ENCODE measurements at places on chromosomes 3 and 15.

DNA sequence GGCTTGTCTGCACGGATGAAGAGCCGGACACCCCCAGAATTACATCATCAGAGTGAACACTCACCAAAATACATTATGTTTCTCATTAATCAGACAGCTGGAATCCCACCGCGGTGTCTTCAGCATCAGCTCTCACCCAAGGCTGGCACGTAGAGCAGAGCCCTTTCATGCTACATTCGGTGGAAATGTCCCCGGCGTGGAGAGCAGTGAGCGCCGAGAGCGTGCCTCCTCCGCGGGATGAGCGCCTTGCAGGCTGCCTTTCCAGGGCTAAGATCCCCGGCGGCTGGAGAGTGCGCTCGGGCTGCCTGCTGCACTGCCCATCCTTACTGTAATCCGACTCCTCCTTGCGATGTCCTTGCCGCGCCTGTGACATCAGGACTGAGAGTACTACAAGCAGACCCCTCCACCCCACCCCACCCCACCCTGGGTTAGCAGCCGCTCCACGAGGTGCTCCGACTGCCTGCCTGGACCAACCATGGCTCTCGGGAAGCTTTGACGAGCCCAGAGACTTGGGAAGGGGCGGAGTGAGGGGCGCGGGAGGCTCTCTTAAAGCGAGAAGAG lies at the start of gene ZNF385D:
ZNF385D (minus strand) TSS at position 380 of the 561 bp plus-strand sequence; CDS start at position 86, 294 bp downstream.
- DNase-seq = peak; percentile 54

DNA sequence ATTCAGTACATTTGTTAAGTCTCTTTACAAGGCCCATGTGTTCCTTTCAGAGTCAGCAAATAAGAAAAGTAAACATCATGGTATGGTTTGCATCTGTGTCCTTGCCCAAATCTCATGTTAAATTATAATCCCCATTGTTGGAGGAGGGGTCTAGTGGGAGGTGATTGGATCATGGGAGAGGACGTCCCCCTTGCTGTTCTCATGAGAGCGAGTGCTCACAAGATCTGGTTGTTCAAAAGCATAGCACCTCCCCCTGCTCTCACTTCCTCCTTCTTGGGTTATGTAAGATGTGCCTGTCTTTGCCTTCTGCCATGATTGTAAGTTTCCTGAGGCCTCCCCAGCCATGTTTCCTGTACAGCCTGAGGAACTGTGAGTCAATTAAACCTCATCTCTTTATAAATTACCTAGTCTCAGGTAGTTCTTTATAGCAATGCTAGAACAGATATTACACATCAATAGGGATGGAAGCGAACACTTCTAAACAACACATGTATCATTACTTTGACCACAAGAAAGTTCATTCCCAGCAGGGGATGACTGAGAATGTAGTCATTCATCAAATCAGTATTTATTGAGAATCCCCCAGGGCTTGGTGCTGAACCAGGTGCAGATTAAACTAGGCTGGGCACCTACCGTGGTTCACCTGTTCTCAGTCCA lies 4.1 kb downstream of the EFCAB12 start:
- no peak for DNase-seq

GRCh38 chr3:98764472-98764884 lies 1.3 kb downstream of the ST3GAL6 start:
- no peak for DNase-seq

DNA sequence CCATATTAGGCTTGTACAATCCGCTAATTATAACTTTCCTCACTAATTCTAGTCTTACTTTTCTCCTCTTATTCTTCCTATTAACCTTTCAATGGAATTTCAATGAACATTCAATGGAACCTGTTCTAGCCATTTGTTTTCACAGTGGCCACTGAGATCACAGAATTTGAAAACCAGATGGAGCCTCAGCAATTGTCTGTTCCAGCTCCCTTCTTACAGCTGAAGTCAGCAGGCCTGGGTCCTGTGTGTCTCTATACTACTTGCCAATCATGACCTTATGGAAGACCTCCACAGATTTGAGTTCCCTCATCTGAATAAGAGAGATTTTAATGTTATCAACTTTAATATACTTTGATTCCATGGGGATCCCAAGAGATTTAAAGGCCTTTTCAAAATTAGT lies 36.6 kb downstream of the TJP1 start:
- DNase-seq = no peak

GRCh38 chr3:161409858-161410257 lies 38.5 kb upstream of the SPTSSB start:
- DNase-seq = no peak

- no peak for DNase-seq
These were observed 116.1 kb upstream of the PLXND1 start for GRCh38 chr3:129722527-129722926.

DNA sequence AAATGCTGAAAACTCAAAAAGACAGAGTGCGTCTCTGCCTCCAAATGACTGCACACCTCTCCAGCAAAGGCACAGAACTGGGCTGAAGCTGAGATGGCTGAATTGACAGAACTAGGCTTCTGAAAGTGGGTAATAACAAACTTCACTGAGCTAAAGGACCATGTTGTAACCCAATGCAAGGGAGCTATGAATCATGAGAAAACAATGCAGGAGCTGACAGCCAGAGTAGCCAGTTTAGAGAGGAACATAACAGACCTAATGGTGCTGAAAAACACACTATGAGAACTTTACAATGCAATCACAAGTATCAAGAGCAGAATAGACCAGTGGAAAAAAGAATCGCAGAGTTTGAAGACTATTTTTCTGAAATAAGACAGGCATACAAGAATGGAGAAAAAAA lies 10.1 kb upstream of the AVEN start:
- no peak for DNase-seq

GRCh38 chr3:111112913-111113312 lies 41.3 kb downstream of the NECTIN3 start:
- DNase-seq = no peak

DNA sequence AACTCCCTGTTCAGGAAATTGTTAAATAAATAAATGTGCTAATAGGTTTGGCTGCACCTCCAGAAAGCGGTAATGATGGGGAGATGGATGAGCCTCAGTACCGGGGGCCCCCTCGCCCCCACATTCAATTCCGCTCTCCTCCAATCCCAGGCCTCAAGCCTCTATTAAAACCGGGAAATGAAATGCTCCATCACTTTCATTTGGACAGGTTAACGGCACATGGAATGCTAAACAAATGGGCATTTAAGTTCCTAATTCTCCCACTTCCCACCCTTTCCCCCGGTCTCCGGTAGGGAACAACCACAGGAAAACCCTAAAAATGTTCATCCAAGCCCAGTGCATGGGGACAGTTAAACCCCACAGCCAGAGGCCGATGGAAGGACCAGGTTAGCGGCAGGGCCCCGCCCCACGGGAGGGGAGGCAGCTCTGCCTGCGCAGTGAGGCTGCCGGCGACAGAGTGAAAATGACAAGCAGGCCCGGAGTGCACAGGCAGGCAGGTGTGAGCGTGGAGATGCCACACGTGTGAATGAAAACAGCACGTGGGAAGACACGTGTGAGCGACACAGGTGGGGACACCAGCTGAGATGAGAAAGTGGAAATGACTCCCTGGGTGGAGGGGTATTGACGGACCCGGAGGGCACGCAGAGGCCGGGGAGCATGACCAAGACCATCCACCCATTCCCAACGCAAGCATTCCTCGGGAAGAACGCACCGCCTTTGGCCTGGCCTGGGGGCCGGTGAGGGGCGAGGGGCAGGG lies 28.1 kb downstream of the RNU5B-1 start:
- DNase-seq = no peak

GRCh38 chr3:155242342-155242741 lies 51.1 kb downstream of the STRIT1 start:
- no peak for DNase-seq

GRCh38 chr3:190785047-190785446 lies 77.4 kb downstream of the GMNC start:
- DNase-seq = no peak

DNA sequence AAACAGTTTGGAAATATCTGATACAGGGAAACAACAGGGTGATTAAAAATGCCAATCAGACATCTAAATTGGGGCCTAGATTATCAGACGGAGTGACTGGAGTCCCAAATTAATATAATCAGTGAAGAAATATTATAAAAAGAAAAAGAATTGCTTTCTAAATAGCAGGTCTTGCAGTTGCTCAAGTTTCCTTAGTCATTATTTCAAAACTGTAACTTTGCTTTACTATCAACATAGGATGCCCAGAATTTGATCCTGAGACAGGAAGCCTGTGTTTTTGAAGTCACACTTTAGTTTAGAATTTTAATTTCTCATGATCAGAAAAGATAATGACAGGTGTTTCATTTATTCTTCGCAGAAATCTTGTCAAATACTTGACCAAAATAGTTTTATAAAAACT lies 105.9 kb downstream of the IL1RAP start:
- no peak for DNase-seq
